ENCODE measurements at places on chromosomes 4 and X.
A peak's percentile ranks its signal among the peaks of the same experiment; 100 is the strongest.

- DNase-seq: no peak
Measured at GRCh38 chrX:132858018-132858417, 100.4 kb downstream of the HS6ST2 start.

DNA sequence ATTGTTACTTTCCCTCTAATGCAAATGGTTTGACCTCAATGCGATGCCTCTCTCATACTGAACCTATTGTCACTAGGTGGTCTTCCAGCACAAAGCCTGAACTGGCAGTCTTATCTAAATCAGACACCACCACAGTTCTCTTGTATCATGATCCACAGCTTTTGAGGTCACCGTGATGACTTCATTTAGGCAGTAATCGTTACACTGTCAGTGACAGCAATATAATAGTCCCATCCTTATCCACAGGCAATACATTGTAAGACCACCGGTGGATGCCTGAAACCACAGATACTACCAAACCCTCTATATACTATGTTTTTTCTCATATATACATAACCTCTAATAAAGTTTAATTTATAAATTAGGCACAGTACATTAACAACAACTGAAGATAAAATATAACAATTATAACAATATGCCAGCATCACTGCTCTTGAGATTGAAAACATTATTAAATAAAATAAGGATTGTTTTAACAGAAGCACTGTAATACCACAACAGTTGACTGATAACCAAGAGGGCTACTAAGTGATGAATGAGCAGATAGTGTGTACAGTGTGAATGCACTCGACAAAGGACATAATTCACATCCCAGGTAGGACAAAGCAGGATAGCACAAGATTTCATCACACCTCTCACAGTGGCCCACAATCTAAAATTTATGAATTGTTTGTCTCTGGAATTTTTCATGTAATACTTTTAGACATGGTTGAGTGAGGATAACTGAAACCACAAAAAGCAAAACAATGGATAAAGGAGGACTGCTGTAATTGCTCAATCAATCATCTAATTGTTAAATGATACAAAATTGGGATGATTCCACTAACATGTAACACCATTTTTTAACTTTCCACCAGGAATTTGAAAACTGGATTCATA, 419.4 kb downstream of the CENPC start:
- DNase-seq: no peak

- DNase-seq: no peak
Measured at GRCh38 chr4:177005674-177006230, 213.0 kb upstream of the VEGFC start.

DNA sequence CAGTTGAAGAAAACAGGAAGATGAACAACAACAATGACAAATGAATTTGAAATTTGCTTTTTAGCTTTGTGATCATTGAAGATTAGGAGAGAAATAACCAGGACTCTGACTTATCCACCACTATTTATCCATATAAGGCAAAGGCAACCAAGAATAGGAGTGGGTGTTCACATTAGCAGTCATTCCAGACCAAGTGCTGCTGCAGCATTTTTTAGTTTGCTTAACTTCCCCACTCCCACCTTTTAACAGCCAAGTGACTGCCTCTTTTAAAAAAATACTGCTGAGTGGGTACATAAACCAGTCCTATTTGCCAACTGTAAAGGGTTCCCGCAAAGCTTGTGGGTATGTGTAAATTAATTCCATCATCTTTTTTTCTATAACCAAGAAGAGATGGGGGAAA, 230.9 kb downstream of the IQCM start:
- DNase-seq: no peak

GRCh38 chr4:374298-375160, 36.9 kb downstream of the ZNF141 start:
- DNase-seq: no peak

DNA sequence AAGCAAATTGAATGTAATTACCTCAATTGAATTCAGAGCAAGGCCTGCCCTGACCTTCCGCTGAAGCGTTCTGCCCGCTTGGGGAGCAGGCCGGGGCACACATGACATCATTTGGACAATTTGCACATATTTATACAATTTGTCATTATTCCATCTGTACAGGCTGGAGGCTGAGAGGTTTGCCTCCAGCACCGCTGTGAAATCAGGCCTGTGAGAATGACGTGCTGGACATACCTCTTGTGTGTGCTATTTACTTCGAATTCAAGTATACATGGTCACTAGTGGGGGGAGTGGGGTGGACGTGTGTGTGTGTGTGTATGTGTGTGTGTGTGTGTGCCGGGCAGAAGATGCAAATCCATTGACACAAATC, 285.6 kb downstream of the SHOX start:
- no peak for DNase-seq

DNA sequence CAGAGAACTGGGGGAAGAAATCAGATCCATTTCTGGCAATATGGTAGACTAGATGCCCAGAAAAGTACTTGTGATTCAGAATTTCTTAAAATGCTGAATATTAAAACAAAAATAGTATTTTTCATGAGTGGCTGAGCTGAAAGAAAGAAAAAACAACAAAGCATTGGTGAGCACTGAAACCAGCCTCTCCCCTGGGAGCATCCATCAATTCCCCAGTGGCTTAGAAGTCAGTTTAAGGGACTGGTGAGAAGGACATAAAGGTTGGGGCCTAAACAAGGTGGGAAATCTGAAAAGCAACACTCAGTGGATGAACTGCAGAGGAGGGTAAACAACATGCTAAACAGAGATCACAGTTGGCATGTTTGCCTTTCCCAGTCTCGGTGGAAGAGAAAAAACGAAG, 20.4 kb downstream of the LRBA start:
- no peak for DNase-seq

DNA sequence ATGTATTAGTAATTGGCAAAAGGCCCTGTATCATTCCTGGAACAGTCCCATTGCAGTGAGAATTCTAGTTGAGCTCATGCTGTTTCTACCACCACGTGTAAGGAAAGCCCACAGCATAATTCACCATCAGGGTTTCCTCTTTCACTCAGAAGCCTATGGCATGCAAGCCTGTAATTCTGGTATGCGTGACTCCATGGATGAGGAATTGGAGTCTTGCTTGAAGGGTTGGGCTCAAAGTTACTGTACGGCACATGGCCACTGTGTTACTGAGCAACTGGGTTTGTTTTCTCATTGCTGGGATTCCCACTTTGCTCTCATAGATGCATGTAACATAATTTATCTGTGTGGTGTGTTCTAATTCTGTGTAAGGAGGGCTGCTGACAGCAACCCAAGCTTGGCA, 132.3 kb upstream of the NR3C2 start:
- DNase-seq: no peak

DNA sequence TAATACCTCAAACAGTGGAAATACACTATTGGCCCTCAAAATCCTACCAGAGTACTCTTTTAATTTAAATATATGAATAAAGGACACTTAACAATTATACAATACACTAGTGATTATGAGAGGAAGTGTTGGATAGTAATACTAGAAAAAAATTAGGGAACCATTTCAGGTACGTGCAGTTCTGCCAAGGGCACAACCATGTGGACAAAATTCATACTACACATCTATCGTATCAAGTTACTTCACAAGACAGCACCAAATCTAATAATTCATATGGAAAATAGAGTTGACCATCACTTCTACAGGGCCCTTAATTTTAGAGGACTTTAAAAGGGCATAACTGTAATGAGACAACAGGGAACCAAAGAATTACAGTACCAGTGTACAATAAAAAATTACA, 69.2 kb upstream of the ZCCHC13 start:
- no peak for DNase-seq

DNA sequence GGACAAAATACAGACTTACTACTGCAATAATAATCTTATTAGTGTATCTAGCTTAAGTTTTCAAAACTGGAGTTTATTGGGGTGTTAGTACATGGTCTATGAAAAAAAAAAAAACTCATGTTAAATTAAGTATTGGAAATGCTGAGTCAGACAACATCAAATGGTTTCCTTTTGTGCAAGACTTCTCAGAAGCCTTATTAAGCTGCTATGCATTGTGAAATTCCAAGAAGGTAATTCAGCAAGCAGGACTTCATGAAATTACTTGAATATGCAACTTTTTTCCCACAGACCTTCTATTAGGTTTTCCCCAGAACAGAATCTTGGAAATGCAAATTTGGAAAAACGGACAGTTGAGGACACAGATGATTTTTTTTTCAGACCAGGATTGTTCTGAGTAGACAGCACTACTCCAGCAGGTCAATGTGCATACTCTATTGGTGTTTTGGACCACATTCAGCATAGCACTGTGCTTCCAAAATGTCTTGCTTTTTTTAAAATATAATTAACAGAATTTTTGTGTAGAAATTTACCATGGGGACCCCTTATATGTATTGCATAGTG, 568.8 kb upstream of the TENM3 start:
- no peak for DNase-seq

- no peak for DNase-seq
Measured at GRCh38 chr4:123453061-123453680, 56.6 kb downstream of the SPRY1 start.

GRCh38 chr4:8524595-8525382, 55.4 kb upstream of the GPR78 start:
- no peak for DNase-seq

GRCh38 chrX:131058136-131058868, at the start of gene ARHGAP36:
ARHGAP36 (plus strand) TSS chrX:131058346; CDS start chrX:131081666, 23,320 bp downstream.
- no peak for DNase-seq

- no peak for DNase-seq
Measured at GRCh38 chrX:2676794-2677675, 14.1 kb upstream of the CD99 start.

DNA sequence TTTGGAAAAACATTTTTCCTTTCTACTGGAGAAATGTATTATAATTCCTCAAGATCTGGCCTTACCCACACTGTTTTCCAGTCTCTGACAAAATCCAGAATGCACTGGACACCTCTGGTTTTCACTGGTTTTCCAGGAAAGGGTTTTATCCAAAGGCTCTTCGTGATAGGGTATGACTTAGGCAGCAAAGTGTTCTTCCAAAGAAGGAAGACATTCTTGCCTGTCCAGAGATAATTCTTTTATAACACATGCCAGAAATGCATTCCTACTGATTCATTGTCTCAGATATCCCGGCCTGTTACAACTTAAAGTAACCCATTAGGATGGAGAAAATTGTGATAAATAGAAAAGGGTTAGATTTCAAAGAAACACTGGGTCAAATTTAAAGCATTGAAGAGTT, 2343.1 kb downstream of the PCDH7 start:
- no peak for DNase-seq

DNA sequence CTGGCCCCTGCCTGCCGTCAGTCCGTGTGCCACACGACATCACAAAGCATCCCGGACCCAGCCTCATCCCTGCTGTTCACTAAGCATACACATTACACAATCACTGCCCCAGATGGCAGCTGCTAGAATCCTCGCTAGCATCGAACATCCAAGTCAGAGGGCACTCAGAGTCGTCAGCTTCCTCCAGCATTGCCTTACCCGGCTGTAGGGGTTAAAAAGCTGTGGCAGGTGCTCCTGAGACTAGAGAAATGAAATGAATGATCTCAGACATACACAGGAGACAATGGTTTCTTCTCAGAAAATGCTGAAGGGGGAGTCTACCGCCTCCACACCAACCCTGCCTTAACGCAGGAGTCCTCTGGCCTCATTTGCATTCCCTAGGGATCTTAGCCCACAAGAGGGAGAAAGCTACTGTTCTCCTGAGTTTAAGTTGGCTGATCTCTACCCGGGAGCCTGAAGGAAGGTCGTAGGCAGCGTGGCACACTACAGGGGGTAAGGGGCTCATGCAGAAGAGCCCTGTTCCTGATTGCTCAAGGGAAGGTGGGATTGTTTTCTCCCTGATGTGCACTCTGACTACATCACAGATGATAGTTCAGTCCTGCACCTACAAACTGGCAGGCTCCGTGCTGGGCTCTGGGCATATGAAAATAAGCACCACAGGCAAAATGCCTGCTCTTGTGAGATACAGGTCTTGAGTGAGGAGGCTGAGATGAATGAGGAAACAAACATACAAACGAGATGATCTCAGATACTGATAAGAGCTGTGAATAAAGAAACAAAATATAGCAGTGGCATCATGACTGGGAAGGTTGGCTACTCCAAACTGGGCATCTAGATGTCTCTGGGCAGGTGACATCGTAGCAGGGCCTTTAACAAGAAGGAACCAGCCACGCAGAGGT, 2.6 kb upstream of the KIAA0232 start:
- DNase-seq: no peak

DNA sequence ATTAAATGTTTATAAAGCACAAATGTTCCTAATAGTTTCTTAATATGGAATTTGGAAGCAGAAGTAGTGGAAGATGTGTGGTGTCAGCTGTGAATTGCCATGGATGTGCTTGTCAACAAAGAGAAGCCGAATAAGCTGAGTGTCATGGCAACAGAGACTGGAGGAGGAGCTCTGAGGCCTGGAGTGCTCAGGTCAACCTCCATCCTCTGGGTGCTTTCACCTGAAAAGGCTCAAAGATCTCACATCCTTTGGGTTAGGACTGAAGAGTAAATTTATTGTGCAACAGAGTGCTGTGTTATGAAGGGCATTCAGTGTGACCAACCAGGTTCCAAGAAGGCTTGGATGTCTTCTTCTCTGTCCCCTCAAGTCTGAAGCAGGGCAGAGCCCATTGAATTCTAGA, 18.7 kb downstream of the SGMS2 start:
- no peak for DNase-seq

DNA sequence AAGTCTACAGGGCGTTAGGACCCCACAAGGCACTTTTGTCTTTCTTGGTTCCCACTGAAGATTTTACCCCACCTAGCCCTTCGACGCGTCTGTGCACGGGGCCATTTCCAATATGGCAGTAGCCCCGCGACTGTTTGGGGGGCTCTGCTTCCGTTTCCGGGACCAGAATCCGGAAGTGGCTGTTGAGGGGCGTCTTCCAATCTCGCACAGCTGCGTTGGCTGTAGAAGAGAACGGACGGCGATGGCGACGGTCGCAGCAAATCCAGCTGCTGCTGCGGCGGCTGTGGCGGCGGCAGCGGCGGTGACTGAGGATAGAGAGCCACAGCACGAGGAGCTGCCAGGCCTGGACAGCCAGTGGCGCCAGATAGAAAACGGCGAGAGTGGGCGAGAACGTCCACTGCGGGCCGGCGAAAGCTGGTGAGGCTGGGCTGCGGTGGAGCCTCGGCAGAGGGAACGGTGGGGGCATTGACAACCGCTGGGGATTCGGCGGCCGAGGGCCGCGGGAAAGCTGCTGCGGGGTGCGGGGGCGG, at the start of gene USP11:
Gene USP11, plus strand, starts transcription at position 207 of the 530 bp plus-strand sequence. Its CDS starts 35 bp downstream, at position 242.
- DNase-seq: peak; percentile 74

DNA sequence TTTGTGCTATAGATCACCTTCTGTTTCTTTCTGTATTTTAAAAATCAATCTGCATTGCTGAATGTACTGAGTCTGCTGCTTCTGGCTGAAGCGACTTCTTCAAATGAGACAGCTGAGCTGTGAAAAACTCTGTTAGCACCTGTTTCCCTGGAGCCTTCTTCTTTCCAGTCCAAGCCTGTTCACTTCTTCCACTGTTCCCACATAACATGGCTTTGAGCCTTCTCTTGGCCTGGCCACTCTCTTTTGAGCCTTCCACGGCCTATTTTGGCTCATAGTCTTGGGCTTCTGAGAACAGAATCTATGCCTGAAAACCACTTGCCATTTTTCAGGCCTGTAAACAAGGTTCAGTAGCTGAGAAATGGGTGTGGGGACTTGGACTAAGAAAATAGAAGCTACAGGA, 132.9 kb upstream of the IGFBP7 start:
- no peak for DNase-seq
